Stimulated activated CD8-positive, alpha-beta memory T cell treated with anti-CD3 and anti-CD28 coated beads, Interleukin-4, amount 100 ng/mL, for 1 hour (primary cell): ENCODE measurements at places on chromosomes 1 and 21.

DNA sequence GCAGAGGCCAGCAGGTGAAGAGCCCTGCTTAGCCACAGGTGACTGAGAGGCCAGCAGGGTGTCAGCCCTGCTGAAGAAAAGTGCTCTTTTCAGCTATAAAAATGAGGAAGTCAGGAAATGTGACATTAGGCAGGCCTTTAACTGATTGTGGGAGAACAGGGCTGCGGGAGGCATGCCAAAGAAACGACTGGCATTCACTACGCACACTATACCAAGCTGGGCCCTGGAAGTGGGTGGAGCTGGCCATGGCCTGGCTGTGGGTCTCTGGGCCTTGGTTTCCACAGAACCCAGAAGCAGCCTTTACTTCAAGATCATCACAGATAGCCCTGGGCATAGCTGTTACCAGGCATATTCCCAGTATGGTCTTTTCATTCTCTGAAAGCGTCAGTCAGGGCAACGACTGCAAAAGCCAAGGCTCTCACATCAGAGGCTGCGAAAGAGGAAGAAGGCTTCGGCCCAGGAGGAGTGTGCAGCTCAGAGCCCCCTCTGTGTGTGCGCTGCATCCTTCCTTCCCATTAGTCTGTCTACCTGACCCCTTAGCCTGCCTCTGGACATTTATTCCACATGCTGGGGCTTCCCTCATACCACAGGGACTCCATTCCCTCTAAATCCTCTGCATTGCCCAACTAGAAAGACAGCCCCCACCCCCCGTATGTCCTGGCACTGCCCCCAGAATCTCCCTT, 14.3 kb downstream of the SLC2A1 start:
- no peak for DNase-seq

DNA sequence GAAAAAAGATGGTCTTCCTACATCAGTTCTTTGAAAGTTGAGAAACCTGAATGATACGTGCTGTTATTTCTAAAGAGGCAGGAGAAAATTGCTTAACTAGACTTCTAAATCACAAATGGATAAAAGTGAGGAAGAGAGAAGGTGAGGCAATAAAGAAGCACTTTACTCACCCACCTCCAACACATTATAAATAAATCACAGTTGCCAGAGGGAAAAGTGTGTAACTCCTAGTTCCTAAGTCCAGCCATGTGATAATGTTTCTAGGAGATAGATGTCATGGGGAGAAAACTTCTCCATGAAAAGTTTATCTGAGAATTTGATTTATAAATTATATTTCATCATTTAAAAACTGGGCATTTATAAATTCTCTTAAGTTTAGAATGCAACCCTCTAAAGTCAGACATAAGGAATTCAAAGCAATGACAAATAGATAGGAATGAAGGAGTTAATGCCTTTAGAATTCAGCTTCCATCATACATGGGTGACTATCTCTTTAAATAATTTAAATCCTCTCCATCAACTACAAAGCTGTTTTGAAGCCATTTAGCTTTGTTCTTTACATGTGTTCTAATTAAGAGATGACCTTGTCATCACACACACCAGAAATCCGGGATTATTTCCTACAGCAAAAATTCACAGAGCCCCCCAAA, 60.0 kb downstream of the NRIP1 start:
- no peak for DNase-seq

GRCh38 chr1:89615676-89616598, 17.0 kb upstream of the LRRC8C start:
- no peak for DNase-seq

DNA sequence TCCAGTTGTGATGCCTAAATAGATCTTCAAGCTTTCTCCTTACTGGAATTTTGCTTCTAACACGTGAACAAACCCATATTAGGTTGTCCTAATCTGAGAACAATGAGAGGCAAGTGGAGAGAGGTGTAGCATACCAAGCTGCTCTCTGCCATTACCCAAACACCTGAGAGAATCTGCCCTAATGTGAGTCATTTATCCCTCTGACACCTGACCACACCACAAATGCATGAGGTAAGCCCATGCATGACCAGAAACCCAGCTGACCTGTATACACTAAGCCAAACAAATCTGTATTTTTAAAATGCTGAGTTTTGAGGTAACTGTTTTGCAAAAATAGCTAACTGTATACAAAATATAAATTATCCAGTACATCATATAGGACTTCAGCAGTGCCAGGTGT, 1458.1 kb upstream of the B3GALT2 start:
- DNase-seq: no peak

- no peak for DNase-seq
These were observed 93.6 kb upstream of the BCAR3 start for GRCh38 chr1:93775224-93775623.

GRCh38 chr21:46081862-46082712, 15.8 kb upstream of the COL6A2 start:
- DNase-seq: no peak

- DNase-seq: no peak
These were observed 62.8 kb downstream of the PIK3CD start for GRCh38 chr1:9714257-9714718.

- DNase-seq: no peak
These were observed 118.8 kb downstream of the PIK3R3 start for GRCh38 chr1:46013581-46013980.

DNA sequence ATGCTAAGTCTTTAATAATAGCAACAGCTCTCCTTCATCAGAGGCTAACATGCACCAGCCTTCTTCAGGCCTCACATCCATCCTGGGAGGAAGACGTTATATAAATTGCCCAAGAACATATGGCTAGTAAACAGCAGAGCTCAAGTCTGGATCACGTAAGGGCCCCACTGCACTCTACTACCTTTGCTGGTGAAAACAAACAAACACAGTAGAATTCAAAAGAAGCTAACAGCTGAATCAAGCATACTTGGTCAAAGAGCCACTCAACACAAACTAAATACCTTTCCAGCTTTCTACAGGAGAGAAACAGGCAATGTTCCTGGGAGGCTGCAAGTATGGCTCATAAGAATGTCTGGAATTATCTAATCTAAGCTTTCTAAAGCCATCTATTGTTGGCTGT, 66.0 kb downstream of the WLS start:
- no peak for DNase-seq

DNA sequence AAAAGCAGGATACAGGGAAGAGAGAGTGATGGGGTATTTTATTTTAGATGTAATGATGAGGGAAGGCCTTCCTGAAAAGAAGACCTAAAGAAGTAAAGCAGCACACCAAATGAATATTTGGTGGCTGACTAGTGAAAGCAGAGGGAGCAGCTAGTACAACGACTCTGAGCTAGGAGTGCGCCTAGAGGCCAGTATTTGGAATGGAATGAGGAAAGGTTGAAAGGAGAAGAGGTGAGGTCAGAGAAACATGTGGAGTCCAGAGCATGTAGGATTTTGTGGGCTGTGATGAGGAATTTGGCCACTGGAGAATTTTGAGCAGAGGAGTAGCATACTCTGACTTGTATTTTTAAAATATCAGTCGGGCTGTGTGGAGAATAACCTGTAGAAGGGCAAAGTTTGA, 11.8 kb upstream of the RPL5 start:
- no peak for DNase-seq

GRCh38 chr1:111151838-111152237, 11.8 kb downstream of the CEPT1 start:
- no peak for DNase-seq

GRCh38 chr21:18812308-18812707, 408.7 kb upstream of the TMPRSS15 start:
- no peak for DNase-seq

- DNase-seq: no peak
These were observed 80.5 kb upstream of the RALGPS2 start for GRCh38 chr1:178644308-178645120.

DNA sequence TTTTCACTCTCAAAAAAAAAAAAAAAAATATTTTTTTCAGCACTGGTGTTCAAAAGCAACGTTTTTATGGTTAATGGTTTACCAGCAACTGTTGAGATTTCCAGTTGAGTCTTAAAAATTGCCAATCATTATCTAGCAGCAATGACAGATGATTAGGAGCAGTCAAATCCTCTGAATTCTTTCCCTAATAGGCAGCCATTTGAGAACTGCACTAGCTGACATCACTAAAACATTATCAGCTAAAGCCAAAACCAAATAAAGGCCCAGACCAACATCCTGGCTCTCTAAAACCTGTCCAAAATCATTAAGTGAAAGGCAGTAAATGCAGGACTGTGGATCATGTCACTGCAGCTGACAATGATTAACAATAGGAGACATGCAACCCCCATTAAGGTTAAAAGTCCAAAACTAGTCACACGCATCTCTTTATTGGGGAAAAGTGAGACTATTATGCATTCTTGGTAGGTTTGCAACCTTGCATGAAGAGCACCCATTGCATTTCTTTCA, 14.0 kb downstream of the SFPQ start:
- no peak for DNase-seq

GRCh38 chr1:12194666-12195216, 27.9 kb downstream of the TNFRSF1B start:
- no peak for DNase-seq

DNA sequence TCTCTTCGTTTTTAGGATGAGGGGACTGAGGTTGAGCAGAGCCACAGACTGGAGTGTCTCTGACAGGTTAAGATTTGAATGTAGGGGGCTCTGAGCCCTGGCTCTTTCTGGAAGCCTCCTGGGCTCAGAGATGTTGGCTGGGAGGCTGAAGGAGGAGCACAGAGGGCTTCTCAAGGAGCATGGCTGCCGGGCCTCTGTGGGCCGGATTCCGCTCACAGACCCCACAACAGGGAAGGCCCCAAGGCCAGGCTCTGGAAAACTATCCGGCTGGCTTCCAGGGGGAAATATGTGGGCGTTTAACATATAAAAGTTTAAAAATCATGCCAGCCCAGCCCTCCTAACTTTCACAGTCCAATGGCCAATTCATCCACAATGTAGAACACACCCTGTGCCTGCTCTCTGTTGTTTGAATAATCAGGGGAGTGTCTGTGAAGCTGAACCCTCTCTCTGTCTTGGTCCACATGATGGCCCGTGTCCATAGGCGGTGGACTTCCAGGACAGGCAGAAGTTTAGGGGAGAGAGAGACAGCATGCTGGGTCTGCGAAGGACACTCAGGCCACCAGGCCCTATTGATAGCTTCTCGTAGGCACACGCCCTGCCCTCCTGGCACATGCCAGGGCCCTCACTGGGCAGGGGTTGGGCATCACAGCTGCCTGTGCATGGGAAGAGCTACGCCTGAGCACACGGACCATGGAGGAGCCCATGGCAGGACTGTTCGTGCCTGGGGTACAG, 10.8 kb downstream of the OBSCN start:
- no peak for DNase-seq

- DNase-seq: no peak
These were observed 145.0 kb downstream of the TRABD2B start for GRCh38 chr1:47852006-47852718.

DNA sequence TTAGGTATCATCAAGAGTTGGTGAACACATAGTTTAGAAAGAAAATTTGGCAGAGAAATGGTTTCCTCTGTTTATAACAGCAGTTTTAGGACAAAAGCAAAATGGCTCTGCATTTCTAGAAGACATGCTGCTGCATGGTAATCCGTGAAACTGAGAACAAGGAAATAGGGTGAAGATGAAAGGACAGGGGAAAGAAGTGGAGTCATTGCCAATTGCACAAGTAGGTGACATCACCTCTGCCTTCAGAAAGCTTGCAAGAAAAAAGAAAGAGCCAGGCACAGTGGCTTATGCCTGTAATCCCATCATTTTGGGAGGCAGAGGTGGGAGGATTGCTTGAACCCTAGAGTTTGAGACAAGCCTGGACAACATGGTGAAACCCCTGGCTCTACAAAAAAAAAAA, 217.6 kb downstream of the LMX1A start:
- DNase-seq: no peak

DNA sequence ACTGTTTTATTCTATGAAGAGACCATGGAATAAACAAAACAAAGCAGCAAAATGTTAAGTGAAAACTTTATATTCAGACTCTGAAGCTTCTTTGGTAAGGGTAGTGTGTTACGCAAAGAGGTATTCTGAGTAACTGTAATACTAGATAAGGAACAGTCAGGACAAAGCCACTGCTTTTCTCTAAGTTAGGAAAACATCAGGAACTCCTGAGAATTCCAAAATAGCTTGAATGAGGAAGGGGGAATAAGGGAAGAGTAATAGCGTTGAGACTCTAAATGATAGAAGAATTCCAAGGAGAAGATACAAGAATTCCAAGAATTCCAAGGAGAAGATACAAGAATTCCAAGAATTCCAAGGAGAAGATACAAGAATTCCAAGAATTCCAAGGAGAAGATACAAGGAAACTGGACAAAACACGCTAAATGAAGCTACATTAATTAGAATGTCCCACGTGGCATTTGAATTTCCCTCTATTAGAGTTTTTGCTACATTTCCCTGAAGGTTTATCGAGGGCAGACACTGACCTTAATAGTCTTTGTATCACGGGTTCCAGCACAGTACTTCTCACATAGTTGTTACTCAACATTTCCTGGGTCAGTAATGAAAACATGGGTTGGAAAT, 71.5 kb downstream of the SMYD3 start:
- DNase-seq: no peak

DNA sequence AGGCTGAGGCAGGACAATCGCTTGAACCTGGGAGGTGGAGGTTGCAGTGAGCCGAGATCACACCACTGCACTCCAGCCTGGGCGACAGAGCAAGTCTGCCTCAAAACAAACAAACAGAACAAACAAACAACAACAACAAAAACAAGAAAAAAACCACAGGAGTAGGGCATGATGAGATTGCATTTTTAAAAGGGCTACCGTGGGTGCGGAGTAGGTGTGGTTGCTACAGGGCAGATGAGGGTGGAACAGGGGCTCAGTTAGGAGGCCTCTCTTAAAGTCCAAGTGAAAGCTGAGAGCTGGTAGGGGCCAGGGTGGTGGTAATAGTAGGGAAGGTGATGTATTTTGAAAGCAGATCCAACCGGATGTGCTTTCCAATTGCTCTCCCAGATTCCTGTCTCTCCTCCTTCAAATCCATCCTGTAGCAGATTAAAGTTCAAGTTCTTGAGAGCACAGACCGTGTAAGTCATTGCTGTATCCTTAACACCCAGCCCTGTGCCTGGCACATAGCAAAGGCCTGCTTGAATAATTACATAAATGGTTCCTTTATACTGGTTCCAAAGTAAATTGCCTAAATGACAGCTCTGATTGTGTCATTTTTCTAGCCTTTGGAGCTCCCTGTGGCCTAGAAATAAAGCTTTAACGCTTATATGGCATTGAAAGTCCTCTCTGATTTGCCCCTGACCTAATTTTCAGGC, 4.2 kb upstream of the LINGO4 start:
- DNase-seq: no peak

- DNase-seq: no peak
These were observed 89.0 kb downstream of the URB2 start for GRCh38 chr1:229714964-229715603.

DNA sequence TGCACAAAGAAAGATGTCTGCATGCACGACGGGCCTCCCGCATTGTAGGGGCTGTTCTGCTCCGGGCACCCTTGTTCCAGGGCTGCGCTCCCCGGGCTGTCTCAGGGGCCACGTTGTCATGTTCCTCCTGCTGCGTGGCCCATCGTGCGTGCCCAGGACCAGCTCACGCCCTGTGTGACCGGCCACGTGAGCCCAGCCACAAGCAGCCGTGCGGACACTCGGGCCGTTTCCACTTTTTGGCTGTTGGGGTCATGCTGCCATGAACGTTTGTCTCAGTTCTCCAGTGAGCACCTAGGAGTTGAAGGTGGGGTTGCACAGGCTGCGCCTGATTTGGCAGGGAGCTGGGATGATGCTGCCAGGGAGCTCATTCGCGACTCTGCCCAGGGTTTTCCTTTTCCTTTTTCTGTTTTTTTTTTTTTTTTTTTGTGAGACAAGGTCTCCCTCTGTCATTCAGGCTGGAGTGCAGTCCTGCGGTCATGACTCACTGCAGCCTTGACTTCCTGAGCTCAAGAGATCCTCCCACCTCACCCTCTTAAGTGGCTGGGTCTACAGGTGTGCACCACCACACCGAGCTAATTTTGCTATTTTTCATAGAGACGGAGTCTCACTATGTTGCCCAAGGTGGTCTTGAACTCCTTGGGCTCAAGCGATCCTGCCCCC, 17.4 kb downstream of the PDXK start:
- no peak for DNase-seq
